T47D (cell line): ENCODE measurements at places on chromosomes 6 and 20.

GRCh38 chr20:62800314-62801259, 4.0 kb upstream of the OGFR start:
- no peak for DNase-seq

DNA sequence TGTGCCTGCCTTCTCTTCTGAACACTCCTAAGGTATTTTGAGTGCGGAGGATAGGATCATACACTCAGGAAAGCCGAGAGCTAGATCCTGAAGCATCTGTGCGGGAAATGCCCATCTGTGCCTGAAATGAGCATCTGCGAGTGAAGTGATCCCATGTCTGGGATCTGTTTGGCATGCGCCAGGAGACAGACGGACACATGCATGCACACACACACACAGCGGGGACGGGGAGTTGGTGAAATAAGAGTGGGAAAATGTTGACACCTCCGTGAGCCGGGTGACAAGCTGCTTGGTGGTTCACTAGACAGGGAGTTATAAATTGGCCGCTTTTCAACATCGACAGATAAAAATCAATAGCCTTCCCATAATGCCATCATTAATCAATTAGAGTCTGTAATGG, 13.8 kb downstream of the SYNJ2 start:
- no peak for DNase-seq

GRCh38 chr6:38080360-38080759, 260.8 kb downstream of the ZFAND3 start:
- DNase-seq = no peak

DNA sequence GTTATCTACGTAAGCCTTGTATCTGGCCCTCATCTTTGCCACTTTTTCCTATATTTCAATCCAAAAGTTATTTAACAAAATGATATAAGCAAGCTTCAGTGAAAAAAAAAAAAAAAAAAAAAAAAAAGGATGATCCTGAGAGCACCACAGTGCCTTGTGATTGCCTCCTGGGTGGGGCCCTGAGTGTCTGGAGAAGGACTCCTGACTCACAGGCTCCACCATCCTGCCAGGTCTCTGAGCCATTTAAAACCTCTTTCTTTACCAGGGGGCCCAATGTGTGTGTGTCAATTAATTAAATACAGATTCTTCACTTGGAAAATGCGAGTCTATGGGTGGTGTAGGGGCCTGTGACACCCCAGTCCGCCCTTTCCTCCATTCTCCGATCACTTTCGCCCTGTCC, 105.2 kb downstream of the SMOC2 start:
- DNase-seq = no peak

- DNase-seq = no peak
These were observed 126.1 kb upstream of the UST start for GRCh38 chr6:148620579-148621298.

DNA sequence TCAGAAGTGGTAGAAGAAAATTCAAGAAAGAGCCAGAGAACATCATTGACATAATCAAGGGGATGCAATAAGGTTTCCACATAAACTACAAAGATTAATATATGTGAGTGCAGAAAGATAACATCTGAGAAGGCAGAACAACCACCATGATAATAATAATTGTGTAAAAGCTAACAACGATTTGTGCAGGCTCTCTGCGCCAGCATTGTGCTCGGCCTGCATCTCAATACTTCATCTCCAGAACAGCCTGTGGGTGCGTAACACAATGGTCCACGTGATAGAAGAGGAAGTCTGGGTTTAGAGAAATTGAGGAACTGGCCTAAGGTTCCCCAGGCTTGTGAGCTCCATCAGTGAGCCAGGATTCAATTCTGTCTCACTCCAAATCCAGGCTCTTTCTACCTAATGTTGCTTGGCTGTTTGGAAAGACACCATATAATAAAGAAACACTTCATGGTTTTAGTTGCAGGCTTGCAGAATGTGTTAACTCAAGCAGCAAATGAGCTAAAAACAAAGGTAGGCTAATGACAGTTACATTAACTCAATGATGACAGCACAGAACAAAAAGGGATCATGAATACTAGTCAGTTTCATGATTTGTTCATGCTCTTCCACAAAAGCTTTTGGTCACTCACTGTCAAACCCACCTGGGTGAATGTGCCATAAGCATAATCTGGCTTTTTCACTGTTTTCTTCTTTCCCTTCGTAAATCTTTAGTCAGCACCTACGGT, 71.2 kb downstream of the LY86 start:
- DNase-seq = no peak

- no peak for DNase-seq
These were observed 252.6 kb downstream of the MYLK4 start for GRCh38 chr6:2497922-2498623.

GRCh38 chr20:45863543-45864470, 6.4 kb downstream of the ZSWIM3 start:
- DNase-seq = no peak

- DNase-seq = no peak
These were observed 130.7 kb upstream of the KCNK16 start for GRCh38 chr6:39453241-39453640.

DNA sequence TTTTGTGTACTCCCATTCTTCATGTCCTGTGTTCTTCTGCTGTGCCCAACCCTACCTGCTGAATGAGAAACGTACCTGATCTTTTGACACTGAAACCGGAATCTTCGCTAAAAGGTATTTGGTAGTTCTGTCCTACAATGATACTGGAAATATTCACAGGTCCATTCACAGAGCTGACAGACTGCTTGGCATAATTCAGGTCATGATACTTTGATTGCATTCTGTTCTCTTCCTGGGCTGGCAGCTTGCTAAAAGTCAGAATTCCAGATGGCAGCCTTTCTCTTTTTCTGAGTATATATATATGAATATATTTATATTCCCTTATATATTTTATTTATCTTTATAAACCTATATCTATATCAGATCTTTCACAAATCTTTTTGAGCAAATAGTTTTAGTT, 375.1 kb downstream of the PHF3 start:
- DNase-seq = no peak

DNA sequence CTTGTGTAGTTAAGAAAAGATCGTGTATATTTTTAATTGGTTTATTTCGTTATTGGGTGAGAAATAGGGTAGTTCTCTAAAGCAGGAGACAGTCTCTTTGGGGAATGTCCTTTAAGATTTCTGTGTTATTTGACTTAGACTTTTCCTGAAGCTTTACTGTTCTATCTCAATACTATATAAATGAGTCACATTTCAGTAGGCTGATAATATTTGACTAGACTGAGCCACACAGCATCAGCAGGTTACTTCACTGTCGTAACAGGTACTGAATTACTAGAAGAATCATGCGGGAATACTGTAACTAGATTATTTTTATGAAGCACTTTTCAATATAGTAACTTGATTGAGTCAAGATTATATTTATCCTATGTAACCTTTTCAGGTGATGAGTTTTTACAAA, 1.4 kb downstream of the SMAP1 start:
- no peak for DNase-seq

GRCh38 chr6:164628302-164628931, 681.0 kb downstream of the C6orf118 start:
- no peak for DNase-seq

DNA sequence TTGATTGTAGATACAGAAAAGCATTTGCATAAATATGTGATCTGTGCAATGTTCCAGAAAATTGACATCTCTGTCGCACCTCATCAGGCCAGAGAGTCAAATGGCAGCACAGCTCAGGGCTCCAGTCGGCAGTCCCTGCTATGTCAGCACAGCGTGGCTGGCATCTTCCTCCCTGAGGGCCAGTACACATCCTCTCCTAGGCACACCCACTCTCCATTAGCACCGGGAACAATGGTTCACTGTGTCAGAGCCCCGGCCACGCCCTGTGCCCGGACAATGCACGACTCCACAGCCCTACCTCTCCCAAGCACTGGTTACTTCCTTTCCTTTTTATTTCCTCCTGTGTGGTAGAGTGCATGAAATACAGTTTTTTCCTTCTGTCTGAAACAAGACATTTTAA, 114.9 kb downstream of the FOXC1 start:
- no peak for DNase-seq

- no peak for DNase-seq
These were observed 86.5 kb upstream of the RREB1 start for GRCh38 chr6:7021301-7021700.

DNA sequence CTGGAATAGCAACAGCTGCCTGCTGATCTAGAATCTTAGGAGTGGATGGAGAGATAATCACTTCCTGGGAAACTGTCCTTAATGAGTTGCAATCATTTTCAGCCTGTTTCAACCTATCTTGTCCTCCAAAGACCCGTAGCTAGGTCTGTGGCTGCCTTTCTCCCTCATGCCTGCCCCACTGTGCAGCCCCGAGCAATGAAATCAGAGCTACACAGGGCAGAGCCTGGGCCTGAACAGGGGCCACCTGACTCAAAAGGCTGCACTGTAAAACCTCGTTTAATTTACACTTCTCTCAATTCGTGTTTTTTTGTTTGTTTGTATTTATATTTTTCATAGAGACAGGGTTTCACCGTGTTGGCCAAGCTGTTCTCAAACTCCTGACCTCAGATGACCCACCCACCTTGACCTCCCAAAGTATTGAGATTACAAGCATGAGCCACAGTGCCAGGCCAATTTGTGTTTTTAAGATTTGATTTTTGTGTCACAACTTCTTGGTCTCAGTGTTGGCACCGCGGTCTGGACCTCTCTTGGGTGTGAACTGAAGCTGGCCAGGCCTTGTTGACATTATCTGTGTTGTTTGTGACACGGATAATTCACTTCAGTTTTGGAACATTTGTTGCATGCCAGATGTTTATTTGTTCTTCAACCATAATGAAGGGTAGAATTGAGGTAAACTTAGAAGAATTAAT, 21.5 kb downstream of the GGTLC1 start:
- DNase-seq = no peak

DNA sequence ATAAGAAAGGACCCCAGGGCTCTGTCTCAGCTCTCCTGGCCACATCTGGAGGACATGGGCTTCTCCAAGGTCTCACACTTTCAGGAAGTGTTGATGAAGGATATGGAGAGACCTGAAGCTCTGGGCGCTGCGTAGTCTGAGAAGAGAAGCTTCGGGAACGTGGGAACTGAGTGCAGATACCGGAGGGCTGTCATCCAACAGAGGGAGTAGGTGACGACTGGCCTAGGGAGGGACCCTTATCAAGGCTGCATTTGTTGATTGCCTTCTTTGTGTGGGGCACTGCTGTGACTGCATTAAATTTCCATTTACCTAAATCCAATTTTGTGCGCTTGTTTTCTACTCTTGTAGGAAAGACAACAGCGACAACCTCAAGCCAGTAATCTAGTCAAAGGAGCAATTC, 63.4 kb downstream of the PLG start:
- DNase-seq = no peak

- no peak for DNase-seq
These were observed 2.1 kb upstream of the TNFAIP3 start for GRCh38 chr6:137864812-137865508.

- no peak for DNase-seq
These were observed 32.5 kb downstream of the SUN5 start for GRCh38 chr20:32971703-32972161.

DNA sequence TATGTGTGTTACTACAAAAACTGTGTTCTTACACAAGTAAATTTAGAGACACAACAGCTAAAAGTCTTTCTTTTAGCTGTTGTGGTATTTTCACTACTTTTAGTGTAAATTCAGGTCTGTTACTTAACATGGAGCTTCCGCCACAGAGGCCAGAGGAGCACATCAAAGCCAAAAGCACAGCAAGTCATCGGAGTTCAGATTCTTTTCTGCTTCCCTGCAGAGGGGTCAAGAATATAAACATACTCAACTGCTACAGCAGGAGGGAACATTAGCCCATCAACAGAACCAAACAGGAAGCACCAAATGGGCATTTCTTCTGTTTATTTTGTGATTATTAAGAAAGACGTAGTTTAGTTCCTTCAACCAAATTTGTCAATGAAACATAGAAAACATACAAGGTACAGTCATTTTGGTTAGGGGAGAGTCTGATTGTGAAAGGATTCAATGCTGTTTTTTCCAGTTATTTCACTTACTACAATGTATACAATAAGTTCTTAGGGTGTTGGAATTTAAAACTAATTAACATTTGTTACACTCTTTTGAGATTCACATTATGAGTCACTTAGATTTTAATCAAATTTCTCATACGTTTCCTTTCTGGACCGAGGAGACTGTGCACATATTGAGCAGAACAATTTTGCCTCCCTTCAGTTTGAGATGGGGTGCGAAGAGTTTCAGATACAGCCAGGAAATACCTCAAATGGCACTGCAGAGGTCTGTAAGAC, 42.8 kb upstream of the DSE start:
- no peak for DNase-seq

- DNase-seq = no peak
These were observed 4.6 kb upstream of the DSTN start for GRCh38 chr20:17565169-17565845.

- DNase-seq = no peak
These were observed 11.0 kb downstream of the TSPYL1 start for GRCh38 chr6:116268589-116269293.

DNA sequence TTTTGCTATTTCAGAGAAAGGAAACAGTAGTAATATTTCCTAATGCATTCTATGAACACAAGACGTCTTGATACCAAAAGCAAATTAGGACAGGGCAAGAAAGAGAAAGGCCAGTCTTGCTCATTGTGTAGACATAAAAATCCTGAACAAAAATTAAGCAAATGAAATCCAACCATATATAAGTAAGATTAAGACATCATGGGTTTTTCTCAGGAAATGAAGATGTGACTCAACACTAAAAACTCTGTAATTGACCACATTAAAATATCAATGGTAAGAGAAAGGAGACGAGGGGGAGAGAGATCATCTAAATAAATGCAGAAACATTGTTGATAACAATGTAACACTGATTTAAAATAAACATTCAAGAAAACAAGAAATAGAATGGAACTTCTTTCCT, 205.4 kb downstream of the SOD2 start:
- DNase-seq = no peak

DNA sequence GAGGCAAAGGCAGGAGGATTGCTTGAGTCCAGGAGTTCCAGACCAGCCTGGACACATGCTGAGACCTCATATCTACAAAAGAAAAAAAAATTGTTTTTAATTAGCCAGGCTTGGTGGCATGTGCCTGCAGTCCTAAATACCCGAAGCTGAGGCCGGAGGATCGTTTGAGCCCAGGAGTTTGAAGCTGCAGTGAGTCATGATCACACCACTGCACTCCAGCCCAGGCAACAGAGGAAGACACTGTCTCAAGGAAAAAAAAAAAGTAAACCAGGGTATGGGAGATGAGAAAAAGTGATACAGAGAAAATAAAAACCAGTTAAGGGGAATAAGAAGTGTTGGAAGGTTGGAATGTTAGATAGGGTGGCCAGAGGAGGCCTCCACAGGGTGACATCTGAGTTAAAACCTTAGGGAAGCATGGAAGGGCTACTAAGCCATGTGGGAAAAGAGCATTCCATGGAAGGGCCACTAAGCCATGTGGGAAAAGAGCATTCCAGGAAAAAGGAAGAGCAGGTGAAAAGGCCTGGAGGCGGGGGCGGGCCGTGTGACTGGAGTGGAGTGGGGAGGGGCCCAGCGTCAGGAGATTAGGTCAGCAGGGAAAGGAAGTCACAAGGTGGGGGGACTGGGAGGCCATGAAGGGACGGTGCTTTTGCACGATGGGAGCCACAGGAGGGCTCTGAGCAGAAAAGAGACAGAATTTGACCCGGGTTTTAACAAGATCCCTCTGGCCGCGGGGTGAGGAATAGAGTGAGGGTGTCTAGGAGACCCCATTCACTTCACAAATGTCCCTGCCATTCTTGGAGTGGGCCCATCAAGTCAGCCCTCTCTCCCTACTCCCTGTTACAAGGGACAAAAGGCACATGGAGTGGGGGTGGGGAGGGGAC, 18.3 kb downstream of the CPNE5 start:
- no peak for DNase-seq

GRCh38 chr6:3165631-3166534, 8.5 kb upstream of the TUBB2A start:
- no peak for DNase-seq
